ENCODE measurements at places on chromosomes 5 and 9. TPM values are rescaled to one million over a fixed set of nuclear protein-coding genes. Genes with fewer than 3 reads are reported as not detected.

Gene FRRS1L
- 0.13 TPM for total RNA-seq

Gene C9orf153
- 0.30 TPM for total RNA-seq

- no peak overlapping the region for H3K27ac ChIP-seq
- DNase-seq: no peak
- H3K27me3 ChIP-seq: no peaks in the 10 kb centered on the region
- no peak overlapping the region for H3K4me3 ChIP-seq
- no peaks in the 10 kb centered on the region for H3K36me3 ChIP-seq
Observed at GRCh38 chr9:71519098-71519696, 249.1 kb downstream of the CEMIP2 start.

GRCh38 chr9:84283946-84284345 lies 56.6 kb downstream of the SLC28A3 start:
- no peak for DNase-seq
- H3K4me3 ChIP-seq: no peak overlapping the region
- H3K27ac ChIP-seq: no peak overlapping the region
- no peaks in the 10 kb centered on the region for H3K27me3 ChIP-seq

Gene MCC
- total RNA-seq: 67.1 TPM

Gene FST
- total RNA-seq: 4.0 TPM

GRCh38 chr5:179885491-179886090 lies 22.1 kb downstream of the TBC1D9B start:
- no peaks in the 10 kb centered on the region for H3K4me1 ChIP-seq
- H3K4me3 ChIP-seq: no peak overlapping the region
- no peak overlapping the region for H3K27ac ChIP-seq
- no peaks in the 10 kb centered on the region for H3K27me3 ChIP-seq

DNA sequence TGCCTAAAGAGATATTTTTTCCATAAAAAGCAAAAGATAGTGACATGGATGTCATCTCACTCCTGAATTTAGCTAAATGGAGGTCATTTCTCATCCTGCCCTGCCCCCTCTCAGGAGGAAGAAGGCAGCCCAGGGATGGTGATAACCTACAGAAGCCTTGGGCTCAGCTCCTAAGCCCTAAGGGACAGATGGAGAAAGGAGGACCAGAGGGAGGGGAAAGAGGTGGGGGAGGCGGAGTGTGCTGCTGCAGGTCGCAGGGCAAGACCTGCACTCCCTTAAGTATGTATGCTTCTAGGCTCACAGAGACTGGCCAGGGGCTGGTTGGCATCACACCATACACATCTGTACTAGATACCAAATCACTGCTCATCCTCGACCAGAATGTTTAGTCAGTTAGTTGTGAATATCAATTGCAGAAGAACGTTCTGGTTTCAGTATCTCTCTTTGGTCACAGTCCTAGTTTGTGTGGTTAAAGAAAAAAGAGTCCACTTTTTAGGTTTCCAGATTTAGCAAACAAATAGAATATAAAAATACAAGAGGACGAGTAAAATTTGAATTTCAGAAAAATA lies 18.4 kb upstream of the CDKN2AIPNL start:
- no peaks in the 10 kb centered on the region for H3K4me1 ChIP-seq
- no peaks in the 10 kb centered on the region for H3K27me3 ChIP-seq
- H3K27ac ChIP-seq: no peak overlapping the region

DNA sequence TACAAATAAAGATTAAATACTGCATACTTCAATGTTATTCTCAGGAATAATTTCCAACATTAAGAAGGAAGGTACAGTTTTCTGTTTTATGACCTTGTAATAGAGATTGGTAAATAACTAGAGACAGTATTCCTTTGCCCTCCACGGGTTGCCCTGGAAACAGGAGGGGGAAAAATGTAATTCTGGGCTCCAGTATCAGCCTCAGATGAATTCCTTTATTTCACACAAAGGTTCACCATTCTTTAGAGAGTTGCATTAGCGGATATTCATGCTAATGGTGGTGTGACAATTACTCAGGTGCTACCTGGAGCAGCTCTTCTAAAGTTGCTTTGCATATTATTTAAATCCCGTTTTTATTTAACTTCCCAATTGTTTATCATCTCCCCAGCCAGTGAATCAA lies 42.6 kb downstream of the CETN3 start:
- H3K27me3 ChIP-seq: no peaks in the 10 kb centered on the region
- H3K36me3 ChIP-seq: no peaks in the 10 kb centered on the region
- no peak overlapping the region for H3K27ac ChIP-seq
- H3K4me3 ChIP-seq: no peak overlapping the region
- DNase-seq: no peak

DNA sequence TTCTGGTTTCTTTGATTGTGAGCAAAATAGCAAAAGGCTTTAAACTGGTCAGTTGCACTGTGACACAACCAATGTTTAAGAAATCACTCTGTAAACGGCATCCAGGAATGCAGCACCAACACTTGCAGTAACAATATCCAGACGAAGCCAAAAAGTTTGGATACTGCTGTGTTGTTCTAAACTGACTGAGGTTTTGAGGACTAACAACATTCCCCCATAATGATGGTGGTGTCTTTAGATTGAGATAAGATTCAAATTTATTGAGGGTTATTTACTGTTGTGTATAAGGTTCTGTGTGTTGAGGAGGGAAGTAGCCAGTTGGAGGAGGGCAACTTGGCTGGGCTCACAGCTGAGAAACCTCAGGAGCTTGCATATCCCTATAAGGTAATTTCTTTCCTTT lies 353.6 kb downstream of the BNC2 start:
- peaks cover 5% of the 10 kb centered on the region for H3K4me1 ChIP-seq
- no peaks in the 10 kb centered on the region for H3K27me3 ChIP-seq
- no peaks in the 10 kb centered on the region for H3K36me3 ChIP-seq
- no peak overlapping the region for H3K4me3 ChIP-seq
- no peak overlapping the region for H3K27ac ChIP-seq

- no peaks in the 10 kb centered on the region for H3K4me1 ChIP-seq
- no peaks in the 10 kb centered on the region for H3K36me3 ChIP-seq
- H3K4me3 ChIP-seq: no peak overlapping the region
- DNase-seq: no peak
Observed at GRCh38 chr9:117927354-117927753, 223.2 kb downstream of the TLR4 start.

- H3K27me3 ChIP-seq: no peaks in the 10 kb centered on the region
- no peak overlapping the region for H3K27ac ChIP-seq
- no peaks in the 10 kb centered on the region for H3K4me1 ChIP-seq
- no peak for DNase-seq
- peaks cover 20% of the 10 kb centered on the region for H3K36me3 ChIP-seq
Observed at GRCh38 chr5:128155776-128156175, 72.2 kb downstream of the SLC12A2 start.

Gene CD72
- 5.6 TPM for total RNA-seq

DNA sequence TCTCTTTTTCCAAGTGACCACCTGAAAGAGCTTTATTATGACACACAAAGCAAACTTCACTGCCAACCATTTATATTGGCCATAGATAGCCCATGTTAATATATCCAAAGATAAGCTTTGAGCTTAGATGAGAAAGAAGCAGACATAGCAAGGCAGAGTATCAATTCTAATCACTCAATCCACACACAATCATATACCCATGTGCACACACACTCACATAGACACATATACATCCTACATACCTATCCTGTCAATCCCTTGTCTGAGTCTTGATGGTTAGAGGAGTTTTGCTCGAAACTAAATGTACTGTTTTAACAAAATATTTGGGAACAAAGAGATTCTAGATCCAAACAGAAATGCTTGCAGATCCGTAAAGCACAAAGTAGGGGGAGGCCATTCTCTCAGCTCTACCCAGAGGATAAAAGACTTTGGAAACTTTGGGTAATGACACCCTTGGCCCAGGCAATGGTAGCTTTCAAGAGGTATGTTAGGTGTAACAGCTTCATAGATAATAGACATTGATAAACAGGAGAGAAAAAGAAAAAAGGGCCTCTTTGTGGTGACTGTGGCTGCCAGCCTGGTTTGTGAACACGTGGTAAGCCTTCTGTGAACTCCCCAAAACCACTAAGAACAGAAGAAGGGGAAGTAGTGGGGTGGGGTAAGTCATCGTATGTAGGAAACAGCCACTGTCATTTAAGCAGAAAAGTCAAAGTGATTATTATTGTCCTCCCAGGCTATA lies 121.6 kb downstream of the TLR4 start:
- H3K4me3 ChIP-seq: no peak overlapping the region
- DNase-seq: peak; percentile 24

Gene SUB1
- total RNA-seq: 151 TPM

GRCh38 chr5:124929000-124929399 lies 182.6 kb upstream of the ZNF608 start:
- no peaks in the 10 kb centered on the region for H3K4me1 ChIP-seq
- no peaks in the 10 kb centered on the region for H3K36me3 ChIP-seq
- no peak overlapping the region for H3K27ac ChIP-seq
- H3K27me3 ChIP-seq: no peaks in the 10 kb centered on the region
- DNase-seq: no peak

DNA sequence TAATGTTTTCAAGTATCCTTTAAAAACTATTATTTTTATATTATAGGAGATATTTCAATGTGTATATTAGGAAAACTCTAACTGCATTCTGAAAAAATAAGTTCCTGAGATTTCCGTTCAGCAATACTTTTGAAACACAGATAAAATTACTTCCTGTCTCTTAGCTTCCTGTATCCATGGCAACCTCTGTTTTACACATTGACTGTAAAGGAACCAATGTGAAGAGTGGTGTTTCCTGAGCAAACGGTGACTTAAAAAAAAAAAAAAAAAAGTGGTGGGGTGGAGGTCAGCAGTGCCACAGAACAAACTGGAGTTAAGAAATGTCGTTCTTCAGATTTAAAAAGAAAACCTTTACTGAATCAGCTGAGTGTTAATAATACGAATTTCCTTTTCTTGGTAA lies at the start of gene LRRC70:
Gene LRRC70, plus strand, starts transcription at position 280 of the 400 bp plus-strand sequence. CDS start 620 bp downstream, outside the sequence.
- H3K36me3 ChIP-seq: no peaks in the 10 kb centered on the region
- no peak for DNase-seq
- no peak within 1 kb of the TSS for H3K27ac ChIP-seq
- H3K4me3 ChIP-seq: no peak within 1 kb of the TSS
- H3K27me3 ChIP-seq: no peaks in the 10 kb centered on the region

GRCh38 chr9:35114840-35115628 lies 628 bp downstream of the ATOSB start:
- no peaks in the 10 kb centered on the region for H3K36me3 ChIP-seq
- H3K27ac ChIP-seq: peak overlapping the region; percentile 88
- H3K4me3 ChIP-seq: peak overlapping the region; percentile 59
- H3K4me1 ChIP-seq: peaks cover 65% of the 10 kb centered on the region
- no peaks in the 10 kb centered on the region for H3K27me3 ChIP-seq

DNA sequence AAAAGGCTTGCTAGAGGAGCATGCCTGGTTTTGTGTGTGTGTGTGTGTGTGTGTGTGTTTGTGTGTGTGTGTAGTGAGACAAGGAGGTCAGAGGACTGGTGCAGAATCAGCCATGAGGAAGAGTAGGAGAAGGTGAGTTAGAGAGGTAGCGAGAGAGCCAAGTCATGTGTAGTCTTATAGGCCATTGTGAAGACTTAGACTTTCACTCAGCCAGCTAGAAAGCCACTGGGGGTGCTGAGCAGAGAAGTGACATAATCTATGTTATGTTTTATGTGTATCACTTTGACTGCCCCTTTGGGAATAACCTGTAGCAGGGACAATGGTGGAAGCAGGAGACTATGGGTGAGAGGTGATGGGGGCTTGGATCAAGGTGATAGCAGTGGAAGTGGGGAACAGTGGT lies 180.5 kb upstream of the CLINT1 start:
- H3K27me3 ChIP-seq: no peaks in the 10 kb centered on the region
- H3K27ac ChIP-seq: no peak overlapping the region
- H3K4me3 ChIP-seq: no peak overlapping the region

Gene PRSS3
- not detected for total RNA-seq

DNA sequence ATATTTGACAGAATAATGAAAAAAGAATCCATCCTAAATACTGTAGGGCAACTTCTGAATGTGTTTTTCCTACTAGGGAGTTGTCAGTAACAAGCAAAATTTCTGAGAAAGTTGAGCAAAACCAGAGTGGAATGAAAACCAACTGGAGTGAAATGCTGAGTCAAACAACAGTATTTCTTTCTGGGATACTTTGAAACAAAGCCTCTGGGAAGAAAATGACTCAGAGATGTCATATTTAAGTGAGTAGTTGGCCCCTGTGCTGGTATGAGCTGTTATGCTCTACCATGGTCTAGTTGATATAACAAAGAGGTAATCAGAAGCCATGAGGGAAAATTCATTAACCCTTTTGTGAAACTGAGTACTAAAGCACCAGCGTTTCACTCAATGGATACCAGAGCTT lies 372.1 kb upstream of the C9orf72 start:
- no peak overlapping the region for H3K27ac ChIP-seq
- H3K36me3 ChIP-seq: no peaks in the 10 kb centered on the region
- no peaks in the 10 kb centered on the region for H3K27me3 ChIP-seq
- DNase-seq: no peak
- H3K4me3 ChIP-seq: no peak overlapping the region
- H3K4me1 ChIP-seq: no peaks in the 10 kb centered on the region

Gene OBP2B
- not detected for total RNA-seq

DNA sequence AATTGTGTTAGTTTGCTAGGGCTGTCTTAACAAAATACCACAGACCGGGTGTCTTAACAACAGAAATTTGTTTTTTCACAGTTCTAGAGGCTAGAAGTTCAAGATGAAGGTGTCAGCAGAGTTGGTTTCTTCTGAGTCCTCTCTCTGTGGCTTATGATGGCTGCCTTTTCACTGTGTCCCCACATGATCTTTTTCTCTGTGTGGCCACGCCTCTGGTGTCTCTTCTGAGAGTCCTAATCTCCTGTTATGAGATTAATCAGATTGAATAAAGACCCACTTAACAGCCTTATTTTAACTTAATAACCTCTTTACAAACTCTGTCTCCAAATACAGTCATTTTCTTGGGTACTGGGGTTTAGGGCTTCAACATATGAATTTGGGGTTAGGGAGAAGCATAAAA lies 561.1 kb downstream of the NR2F1-AS1 start:
- no peaks in the 10 kb centered on the region for H3K27me3 ChIP-seq
- no peaks in the 10 kb centered on the region for H3K36me3 ChIP-seq
- no peak for DNase-seq
- H3K4me1 ChIP-seq: no peaks in the 10 kb centered on the region
- H3K27ac ChIP-seq: no peak overlapping the region
- H3K4me3 ChIP-seq: no peak overlapping the region

DNA sequence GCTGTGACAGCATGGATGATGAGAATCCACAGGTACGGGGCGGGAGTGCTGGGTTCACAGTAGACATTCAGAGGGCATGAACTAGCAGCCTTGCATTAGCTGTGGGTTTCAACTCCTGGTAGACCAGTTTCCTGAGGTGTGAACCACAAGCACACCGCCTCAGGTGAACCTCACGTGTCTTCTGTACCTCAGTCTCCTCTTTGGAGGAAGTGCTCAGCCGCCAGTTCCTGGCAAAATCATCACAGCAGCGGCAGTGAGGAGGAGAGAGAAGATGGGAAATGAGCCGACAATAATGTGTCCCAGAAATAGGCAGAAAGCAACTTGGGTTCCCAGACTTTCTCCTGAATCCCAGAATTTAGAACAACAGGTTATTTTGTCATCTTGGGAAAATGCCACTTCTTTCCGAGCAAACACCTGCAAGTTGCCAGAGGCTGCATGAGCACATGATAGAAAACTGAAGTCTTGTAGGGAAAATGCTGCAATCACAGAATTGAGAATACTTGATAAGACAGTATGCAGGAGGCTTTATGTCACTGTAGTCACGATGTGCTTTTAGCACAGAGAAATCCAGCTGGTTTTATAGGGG lies 258.5 kb downstream of the AOPEP start:
- no peaks in the 10 kb centered on the region for H3K27me3 ChIP-seq
- no peak overlapping the region for H3K27ac ChIP-seq
- H3K4me3 ChIP-seq: no peak overlapping the region
- DNase-seq: no peak
- no peaks in the 10 kb centered on the region for H3K36me3 ChIP-seq
- no peaks in the 10 kb centered on the region for H3K4me1 ChIP-seq

GRCh38 chr5:136182618-136183017 lies 10.3 kb downstream of the SMIM32 start:
- H3K4me3 ChIP-seq: no peak overlapping the region
- no peak overlapping the region for H3K27ac ChIP-seq
- no peak for DNase-seq
- no peaks in the 10 kb centered on the region for H3K4me1 ChIP-seq

Gene CDC14B
- 28.5 TPM for total RNA-seq

Gene MAMDC4
- total RNA-seq: 4.5 TPM

All from upper lobe of left lung (tissue), 6 donors.